ENCODE measurements at places on chromosomes 3 and 15.

GRCh38 chr3:115806501-115806900, 183.2 kb downstream of the GAP43 start:
- DNase-seq: no peak

- DNase-seq: no peak
These were observed 33.1 kb downstream of the IL1RAP start for GRCh38 chr3:190546881-190547510.

DNA sequence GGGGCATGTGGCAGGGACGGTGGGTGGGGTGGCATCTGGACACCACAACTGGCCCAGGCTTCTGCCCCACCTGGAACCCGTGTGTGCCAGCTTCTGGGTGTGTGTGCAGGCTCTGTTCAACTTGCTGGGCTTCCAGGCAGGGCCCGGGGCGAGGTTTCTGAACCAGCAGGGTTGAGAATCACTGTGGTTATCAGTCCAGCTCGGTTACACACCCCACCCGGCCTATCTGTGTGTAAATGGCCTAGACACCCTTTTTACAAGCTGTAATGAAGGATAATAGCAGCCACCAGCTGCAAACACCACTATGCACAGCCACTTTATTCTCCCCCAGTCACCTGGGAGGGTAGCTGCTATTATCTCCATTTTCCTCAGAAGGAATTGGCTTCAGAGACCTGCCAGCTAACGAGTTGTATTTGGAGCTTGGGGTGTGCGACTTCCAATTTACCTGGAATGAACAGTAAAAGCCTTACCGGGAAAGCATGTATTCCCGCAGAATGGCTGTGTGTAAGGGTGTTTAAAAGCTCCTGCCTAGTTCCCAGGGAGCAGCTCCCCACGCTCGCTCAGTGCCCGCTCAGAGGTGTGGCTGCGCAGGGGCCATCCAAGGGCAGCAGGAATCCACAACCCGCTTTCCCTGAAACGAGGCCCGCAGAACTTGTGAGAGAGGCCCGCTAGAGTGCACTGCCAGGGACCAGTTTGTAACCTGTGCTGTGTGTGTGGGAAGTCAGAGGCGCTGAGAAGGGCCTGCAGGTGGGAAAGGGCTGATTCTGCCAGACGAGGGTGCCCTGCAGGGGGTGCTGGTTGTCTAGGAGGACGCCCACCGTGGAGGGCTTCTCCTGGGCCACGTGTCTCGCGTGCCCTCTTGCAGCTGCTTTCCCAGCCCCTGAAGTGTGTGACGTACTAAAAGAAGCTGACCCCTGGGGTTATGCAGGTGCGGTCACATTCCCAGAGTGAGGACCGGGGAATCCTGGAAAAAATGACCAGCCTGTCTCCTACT, 83.5 kb downstream of the C3orf70 start:
- DNase-seq: no peak

DNA sequence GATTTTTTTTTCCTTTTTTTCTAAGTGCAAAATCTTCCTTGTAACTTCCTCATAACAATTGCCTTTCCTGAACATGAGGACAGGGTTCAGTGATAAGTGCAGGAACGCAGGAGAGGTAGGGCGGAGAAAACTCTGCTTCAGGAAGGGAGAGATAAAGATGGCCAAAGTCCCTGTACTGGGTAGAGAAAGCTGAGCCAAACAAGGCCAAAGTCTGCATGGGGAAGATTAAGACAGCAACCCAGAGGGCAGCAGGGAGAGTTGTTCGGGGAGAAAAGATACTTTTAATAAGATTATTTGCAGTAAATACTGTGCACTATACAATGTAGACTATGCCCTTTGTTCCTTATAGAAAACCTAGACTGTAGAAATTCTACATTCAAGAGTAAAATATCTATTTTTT, 55.4 kb upstream of the LRRFIP2 start:
- DNase-seq: no peak

- DNase-seq: no peak
These were observed 45.2 kb downstream of the GASK1A start for GRCh38 chr3:43024181-43024885.

DNA sequence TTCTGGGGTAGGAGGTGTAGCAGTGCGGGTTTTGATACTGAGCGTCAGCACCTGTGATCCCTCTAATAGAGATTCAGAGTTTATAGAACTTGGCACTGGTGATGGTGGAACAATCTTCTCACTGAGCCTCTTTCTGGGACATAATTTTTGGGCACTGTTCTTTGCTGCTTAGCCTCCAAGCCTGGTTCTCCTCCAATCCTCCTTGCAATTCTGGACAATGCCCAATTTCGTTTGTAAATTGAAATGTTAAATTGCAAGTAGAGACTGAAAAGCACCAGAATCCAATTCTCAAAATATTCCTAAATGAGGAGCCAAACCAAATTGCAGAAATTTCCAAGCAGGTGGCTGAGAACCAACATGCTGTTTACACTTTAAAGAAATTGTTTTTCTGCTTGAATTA, 149.8 kb upstream of the ABI3BP start:
- DNase-seq: no peak

Data from foreskin keratinocyte (primary cell).